Thyroid gland (tissue), 4 donors: ENCODE measurements at places on chromosomes 6 and 20.
A peak's percentile ranks its signal among the peaks of the same experiment; 100 is the strongest.

DNA sequence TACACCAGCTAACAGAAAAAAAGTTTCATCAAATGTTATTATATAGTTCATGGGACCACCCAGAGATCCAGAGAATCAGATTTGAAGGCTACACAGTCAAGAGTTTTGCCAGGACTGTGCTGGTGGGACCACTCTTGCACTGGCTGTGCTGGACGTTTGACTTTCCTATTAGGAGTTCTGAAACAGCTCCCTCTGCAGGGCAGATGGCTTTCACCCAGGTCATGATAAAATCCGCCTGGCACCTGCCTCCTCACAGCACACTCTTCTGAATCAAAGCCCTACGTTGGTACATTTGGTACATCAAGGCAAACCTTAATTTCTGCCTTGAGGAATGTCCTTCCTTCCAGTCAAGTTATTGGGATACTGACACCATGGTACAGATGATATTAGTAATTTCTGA lies 302.1 kb downstream of the ZNF217 start:
- DNase-seq, result no peak

DNA sequence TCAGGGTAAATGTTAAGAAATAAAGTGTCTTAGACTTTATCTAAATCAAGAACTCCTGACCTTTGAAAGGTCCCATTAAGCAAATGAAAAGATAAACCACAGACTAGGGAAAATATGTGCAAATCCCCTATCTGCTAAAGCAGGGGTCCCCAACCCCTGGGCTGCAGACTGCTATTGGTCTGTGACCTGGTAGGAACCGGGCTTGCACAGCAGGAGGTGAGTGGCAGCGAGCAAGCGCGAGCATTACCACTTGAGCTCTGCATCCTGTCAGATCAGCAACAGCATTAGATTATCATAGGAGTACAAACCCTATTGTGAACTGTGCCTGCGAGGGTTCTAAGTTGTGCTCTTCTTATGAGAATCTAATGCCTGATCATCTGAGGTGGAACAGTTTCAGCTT lies 42.4 kb downstream of the LCA5 start:
- DNase-seq, result no peak

DNA sequence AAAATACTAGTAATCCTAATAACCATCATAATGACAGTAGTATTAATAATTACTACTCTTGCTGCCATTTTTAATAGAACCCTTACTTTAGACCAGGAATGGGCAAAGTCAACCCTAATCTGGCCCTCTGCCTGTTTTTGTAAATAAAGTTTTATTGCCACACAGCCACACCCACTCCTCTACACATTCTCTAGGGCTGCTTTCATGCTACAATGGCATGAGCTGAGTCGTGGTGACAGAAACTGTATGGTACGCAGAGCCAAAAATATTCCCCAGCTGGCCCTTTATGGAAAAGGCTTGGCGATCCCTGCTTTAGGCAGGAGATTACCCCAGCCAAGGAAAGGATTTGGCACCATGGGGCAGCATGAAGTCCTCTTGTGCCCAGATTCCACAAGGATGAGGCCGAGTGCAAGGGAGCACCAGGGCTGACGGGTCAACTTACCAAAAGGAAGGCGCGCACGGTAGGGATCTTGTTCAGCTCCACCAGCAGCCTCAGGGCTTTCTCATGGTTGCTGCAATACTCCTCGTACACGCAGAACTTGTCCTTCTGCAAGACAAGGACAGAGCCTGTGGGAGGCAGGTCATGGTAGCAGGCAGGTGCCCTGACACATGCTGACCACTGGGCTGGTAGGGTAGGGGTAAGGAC lies 93.6 kb downstream of the PREX1 start:
- DNase-seq, result no peak

DNA sequence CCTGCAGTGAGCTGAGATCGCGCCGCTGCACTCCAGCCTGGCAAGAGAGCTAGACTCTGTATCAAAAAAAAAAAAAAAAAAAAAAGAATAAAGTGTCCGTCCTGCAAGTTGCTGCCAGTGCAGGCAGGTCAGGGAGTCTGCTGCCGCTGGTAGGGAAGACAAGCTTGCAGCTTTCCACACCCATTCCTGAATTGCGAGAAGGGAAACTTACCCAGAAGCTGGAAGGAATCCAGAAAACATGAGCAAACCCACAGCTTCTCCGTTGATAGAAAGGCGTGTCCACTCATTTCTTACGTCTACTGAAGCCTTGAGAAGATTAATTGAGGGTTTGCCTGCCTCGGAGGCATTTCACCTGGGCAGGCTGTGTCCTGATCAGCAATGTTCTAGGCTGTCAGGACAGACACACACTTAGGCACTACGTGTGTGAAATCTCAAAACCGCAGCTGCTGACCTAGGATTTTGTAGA lies 61.6 kb upstream of the DSP start:
- DNase-seq, result peak; percentile 62

GRCh38 chr6:29537714-29538403 lies 21.7 kb downstream of the UBD start:
- DNase-seq, result no peak

DNA sequence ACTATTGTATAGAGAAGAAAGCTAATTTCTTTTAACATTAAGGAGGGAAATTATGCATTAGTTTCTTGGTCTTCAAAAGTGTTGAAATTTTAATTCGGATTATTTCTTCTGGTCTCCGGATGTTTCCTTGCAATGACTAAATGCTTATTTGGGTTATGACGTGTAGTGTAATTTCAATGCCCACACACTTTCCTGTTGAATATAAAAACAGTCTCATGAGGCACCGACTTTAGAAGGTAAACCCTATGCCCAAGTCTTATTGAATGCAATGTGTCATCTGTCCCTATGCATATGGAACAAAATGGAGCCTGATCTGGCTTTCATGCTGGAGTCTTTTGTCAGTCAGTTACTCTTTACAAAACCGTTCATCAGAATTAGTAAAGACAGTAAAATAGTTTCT lies 17.7 kb downstream of the GJA1 start:
- DNase-seq, result no peak

GRCh38 chr6:157669747-157670216 lies 153.3 kb upstream of the SNX9 start:
- DNase-seq, result peak; percentile 57

DNA sequence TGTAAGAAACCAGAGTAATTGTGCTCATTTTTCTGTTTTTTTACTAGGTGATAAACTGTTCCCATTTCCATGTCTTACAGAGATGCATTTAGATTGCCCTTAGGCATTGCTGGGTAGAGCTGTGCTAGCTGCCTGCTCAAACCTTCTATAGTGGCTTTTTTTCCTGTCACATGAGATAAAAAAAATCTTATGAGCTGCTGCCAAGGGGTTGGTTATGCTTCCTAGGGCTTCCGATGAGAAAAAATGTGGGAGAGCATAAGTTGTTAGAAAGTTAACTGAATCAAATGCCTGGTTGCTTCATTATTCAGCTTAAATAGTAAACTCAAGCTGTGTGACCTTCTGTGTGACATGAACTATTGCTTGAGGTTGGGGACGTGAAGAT lies 50.0 kb upstream of the NOX3 start:
- DNase-seq, result no peak

DNA sequence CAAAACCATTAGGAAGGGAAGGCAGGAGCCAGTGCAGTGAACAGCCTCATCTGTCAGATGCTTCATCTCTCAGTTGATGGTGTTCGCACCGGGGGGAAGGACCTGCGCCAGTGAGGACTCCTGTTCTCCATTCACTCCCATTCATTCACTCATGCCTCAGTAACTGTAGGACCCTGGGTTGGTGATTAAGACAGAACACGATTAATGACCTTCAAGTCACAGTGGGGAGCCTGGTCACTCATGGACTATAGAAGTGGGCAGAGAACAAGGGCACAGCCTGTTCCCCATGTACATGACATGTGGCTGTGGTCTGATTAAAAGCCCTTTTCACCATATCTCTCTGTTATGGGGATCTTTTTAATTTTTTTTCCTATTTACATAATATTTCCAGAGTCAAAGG lies 113.3 kb downstream of the RPS12 start:
- DNase-seq, result no peak

GRCh38 chr20:63711085-63711645 lies 3.3 kb downstream of the ZGPAT start:
- DNase-seq, result no peak

DNA sequence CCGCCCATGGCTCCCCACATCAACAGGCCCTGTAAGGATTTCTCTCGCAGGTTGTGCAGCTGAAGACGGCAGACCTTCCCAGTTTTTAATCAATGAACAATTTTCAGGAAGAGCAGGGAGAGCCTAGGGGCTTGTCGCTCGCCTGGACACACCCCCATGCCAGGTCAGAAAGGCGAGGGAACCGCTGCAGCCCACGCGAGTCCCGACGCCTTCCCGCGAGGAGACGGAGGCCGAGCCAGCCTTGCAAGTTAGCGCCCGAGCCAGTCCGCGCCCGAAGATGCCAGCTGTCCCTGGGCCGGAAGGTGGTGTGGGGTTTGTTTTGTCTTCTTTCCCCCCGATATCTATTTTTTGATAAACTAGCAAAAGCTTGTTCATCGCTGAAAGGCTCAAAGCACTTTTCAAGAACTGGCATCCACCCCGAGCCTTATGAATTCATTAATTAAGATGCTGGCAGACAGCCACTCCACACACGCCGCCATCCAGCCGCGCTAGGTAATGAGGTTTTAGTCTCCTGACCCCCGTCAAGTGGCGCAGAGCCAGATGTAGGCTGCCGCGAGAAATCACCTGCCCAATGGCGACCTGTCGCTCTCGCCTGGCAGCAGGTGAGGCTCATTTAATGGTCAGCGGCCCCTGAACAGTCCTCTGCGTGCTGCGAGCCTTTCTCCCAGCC lies 6.6 kb downstream of the CCDC167 start:
- no peak for DNase-seq

DNA sequence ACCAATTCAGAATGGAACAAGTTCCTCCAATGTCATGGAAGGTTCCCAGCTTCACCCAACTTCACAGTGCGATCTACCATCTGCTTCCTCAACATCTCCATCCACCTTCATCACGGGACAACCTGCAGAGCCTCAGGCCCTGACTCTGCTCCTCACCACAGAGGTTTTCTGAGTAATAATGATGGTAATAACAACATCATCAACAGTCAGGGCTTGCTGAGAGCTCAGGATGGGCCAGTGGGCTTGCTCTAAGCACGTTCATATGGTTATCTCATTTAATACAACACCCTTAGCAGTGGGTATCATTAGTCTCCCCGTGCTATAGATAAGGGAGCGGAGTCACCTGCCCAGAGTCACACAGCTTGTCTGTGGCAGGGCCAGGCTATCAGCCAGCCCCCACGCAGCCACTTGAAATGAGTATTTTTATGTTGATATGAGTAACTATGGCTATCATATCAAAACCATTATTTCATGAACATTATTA lies 38.6 kb downstream of the PREX1 start:
- no peak for DNase-seq

GRCh38 chr6:146700078-146700686 lies 101.4 kb downstream of the ADGB start:
- peak; percentile 87 for DNase-seq

GRCh38 chr6:45222380-45222779 lies 105.8 kb upstream of the RUNX2 start:
- no peak for DNase-seq

DNA sequence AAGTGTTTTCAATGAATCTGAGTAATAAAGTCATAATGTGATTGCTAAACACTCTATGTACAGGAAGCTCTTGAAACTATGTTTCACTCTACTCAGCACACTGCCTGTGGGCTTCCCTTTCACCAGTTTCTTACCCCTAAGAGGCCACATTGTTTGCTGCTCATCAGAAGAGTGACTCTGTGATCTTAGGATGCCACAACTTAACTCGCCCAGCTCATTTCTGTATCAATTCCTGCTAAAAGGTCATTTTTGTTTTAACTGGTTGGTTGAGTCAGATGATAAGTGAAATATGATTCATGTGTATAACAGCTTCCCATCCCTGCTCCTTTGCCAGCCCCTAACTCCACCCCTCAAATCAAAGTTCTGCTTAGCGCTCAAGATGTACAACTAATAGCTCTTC lies 9.8 kb upstream of the NDUFAF4 start:
- no peak for DNase-seq

- no peak for DNase-seq
Measured at GRCh38 chr6:87182321-87182720, 27.0 kb downstream of the ZNF292 start.

GRCh38 chr6:32202186-32202585 lies 9.7 kb upstream of the GPSM3 start:
- no peak for DNase-seq

DNA sequence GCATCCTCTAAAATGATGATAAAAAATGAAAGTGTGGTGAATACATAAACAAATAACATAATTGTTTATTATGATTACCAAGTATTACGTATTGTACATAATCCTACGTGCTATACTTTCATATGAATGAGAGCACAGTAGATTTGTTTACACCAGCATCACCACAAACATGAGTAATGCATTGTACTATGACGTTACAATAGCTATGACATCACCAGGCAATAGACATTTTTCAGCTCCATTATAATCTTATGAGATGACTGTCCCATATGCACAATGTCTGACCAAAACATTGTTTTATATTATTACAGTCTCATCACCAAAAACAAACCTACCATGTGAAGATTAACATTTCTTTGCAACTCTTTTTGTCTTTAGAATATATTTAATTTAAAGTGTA lies 225.7 kb upstream of the TENT5A start:
- DNase-seq, result no peak

GRCh38 chr6:53691252-53691651 lies 25.7 kb upstream of the KLHL31 start:
- DNase-seq, result no peak

DNA sequence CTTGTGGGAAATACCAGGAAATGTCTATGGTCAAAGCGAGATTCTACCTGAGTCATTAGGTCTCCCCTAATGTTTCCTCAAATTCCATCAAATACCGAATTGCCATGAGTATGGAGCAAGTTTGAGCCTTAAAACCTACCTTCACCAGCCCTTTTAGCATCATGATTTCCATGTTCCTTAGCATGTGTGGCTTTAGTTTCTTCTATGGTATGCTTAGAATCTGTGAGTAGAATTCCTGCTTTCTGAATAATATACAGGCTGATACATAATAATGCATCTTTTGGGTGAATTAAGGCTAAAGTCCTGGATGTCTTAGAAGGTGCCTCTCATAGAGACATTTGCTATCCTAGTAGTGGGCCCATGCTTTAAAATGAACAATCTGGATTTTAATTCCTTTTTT lies 32.0 kb downstream of the TSPYL4 start:
- no peak for DNase-seq
